Right lobe of liver (tissue), 6 donors: ENCODE measurements at places on chromosomes 4 and X.

DNA sequence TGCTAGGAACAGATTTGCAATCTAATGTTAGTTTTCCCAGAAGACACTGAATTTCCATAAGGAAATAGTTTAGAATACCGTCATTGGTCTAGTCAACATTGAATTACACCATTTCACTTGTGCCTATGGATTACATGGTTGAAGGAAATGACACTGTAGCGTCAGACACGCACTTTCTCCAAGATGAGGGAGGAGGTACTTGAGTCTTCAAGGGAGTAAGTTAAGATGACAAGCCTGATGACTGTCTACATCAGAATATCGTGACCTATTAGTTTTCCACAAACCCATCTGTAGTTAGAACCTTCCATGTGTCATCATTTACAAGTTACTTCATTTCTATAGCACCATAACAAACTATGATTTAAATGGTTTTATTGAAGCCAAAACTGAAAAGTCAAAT, 153.7 kb downstream of the AMELX start:
- no peaks in the 10 kb centered on the region for H3K27me3 ChIP-seq
- H3K4me3 ChIP-seq: no peak overlapping the region
- no peaks in the 10 kb centered on the region for H3K4me1 ChIP-seq
- no peaks in the 10 kb centered on the region for H3K36me3 ChIP-seq

DNA sequence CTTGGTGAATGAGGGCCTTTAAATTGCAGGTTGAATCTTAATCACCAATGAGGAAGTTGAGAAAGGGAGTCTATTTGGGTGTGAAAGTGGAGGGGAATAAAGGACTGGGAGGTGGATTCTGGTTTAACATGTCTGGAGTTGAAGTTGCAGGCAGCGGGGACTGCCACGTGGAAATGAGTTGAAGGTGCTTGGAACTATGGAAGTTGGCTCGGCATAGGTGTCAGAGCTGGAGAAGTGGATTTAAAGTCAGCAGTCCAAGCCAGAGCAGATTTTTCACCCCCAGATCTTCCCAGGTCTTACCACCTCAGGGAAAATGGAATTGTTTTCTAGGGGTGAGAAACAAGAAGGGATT, 44.9 kb downstream of the TIGD4 start:
- H3K4me3 ChIP-seq: no peak overlapping the region
- no peak for DNase-seq
- no peaks in the 10 kb centered on the region for H3K4me1 ChIP-seq
- H3K36me3 ChIP-seq: no peaks in the 10 kb centered on the region
- no peaks in the 10 kb centered on the region for H3K27me3 ChIP-seq

GRCh38 chr4:66930206-66930605, 615.1 kb downstream of the CENPC start:
- DNase-seq: no peak
- no peaks in the 10 kb centered on the region for H3K27me3 ChIP-seq
- no peak overlapping the region for H3K27ac ChIP-seq
- no peak overlapping the region for H3K4me3 ChIP-seq

- DNase-seq: no peak
- no peaks in the 10 kb centered on the region for H3K27me3 ChIP-seq
- H3K4me3 ChIP-seq: no peak overlapping the region
- no peak overlapping the region for H3K27ac ChIP-seq
These were observed 30.8 kb downstream of the NR0B1 start for GRCh38 chrX:30278365-30278764.

- no peak overlapping the region for H3K4me3 ChIP-seq
- no peaks in the 10 kb centered on the region for H3K36me3 ChIP-seq
- H3K4me1 ChIP-seq: no peaks in the 10 kb centered on the region
- H3K27ac ChIP-seq: no peak overlapping the region
- H3K27me3 ChIP-seq: no peaks in the 10 kb centered on the region
- no peak for DNase-seq
These were observed 881.6 kb downstream of the PCDH18 start for GRCh38 chr4:136650541-136651277.

DNA sequence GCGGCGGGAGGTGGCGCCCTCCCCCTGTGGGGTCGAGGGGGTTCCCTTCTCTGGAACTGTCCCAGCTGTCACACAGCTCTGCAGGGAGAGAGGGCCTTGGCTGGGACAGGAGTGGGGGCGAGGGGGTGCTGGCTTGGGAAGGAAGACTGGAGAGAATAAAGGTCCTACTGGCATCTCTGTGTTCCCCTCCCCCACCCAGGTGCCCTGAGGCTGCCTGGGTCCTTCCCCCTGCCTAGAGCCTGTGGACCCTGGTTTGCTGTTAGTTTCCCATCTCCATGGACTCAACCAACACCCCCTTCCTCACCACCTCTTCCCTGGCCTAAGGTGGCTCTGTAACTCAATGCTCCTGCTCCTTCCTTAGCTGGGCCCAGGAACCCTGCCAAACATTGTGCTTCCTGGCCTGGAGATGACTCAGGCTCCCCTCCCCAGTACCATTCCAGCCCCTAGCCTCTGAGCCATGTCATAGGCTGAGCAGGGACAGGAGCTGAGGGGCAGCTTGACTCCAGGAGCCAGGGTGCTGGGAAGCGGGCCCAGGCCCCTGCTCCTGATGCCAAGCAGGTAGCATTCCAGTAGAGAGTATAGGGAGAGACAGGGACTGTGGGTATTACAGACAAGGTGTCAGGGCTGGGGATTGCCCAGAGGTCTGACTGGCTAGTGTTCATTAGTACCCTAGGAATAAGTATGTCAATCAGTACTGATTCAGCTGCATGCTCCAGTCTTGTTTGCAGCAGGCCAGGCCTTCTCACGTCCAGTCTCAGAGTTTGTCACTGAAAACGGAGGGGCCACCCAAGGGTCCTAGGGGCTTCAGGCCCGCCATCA, 100.7 kb downstream of the EFNB1 start:
- H3K27ac ChIP-seq: no peak overlapping the region
- no peak overlapping the region for H3K4me3 ChIP-seq
- no peak for DNase-seq
- no peaks in the 10 kb centered on the region for H3K36me3 ChIP-seq

GRCh38 chr4:141390571-141390970, 169.9 kb downstream of the ZNF330 start:
- no peaks in the 10 kb centered on the region for H3K27me3 ChIP-seq
- DNase-seq: no peak
- H3K4me3 ChIP-seq: no peak overlapping the region
- no peaks in the 10 kb centered on the region for H3K4me1 ChIP-seq
- H3K27ac ChIP-seq: no peak overlapping the region

GRCh38 chrX:151899622-151900021, 13.1 kb upstream of the MAGEA4 start:
- no peaks in the 10 kb centered on the region for H3K36me3 ChIP-seq
- H3K27ac ChIP-seq: no peak overlapping the region
- H3K4me1 ChIP-seq: no peaks in the 10 kb centered on the region
- H3K27me3 ChIP-seq: no peaks in the 10 kb centered on the region
- H3K4me3 ChIP-seq: no peak overlapping the region
